ENCODE measurements at places on chromosomes 12 and 14.

- no peak for DNase-seq
Measured at GRCh38 chr12:54148560-54149429, 40.0 kb downstream of the SMUG1 start.

- no peak for DNase-seq
Measured at GRCh38 chr12:93568091-93568490, 4.4 kb upstream of the SOCS2 start.

GRCh38 chr12:87991483-87991882, 37.7 kb downstream of the C12orf50 start:
- no peak for DNase-seq

- peak; percentile 65 for DNase-seq
Measured at GRCh38 chr14:75689012-75689411, 28.0 kb downstream of the TTLL5 start.

- no peak for DNase-seq
Measured at GRCh38 chr12:86265329-86265695, 9.1 kb upstream of the MGAT4C start.

- peak; percentile 8 for DNase-seq
Measured at GRCh38 chr12:26878661-26879119, 45.7 kb upstream of the ITPR2 start.

All from AG10803 (cell line).